ENCODE measurements at places on chromosomes 1 and 21.
A peak's percentile ranks its signal among the peaks of the same experiment; 100 is the strongest.

DNA sequence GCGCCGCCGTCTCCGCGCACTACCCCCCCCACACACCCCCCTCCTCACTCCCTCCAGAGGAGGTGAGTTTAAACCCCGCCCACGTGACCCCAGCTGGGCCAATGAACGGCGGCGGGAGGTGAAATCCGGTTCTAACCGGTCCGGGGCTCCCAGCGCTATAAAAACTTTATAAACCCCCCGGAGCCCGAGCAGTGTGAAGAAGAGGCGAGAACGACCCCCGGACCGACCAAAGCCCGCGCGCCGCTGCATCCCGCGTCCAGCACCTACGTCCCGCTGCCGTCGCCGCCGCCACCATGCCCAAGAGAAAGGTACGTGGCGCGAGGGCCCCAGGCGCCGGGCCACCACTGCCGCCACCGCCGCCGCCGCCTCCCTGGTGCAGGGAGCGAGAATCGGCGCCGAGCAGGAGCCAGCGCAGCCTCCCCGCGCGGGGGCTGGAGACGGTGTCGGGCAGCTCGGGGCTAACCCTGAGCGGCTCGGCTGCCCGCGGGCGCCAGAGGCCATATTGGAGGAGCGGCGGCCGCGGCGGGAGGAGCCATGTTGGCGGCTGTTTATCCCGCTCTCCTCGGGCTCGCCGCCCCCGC lies at the start of gene HMGN2:
Gene HMGN2 (plus strand): TSS at position 121 of the 581 bp plus-strand sequence. CDS start 173 bp downstream, at position 294.
- DNase-seq = peak; percentile 91
- H3K4me3 ChIP-seq = peak within 1 kb of the TSS; percentile 100
- no peaks in the 10 kb centered on the region for H3K27me3 ChIP-seq
- H3K27ac ChIP-seq = peak within 1 kb of the TSS; percentile 100
- H3K36me3 ChIP-seq = no peaks in the 10 kb centered on the region
- peaks cover 3% of the 10 kb centered on the region for H3K4me1 ChIP-seq

DNA sequence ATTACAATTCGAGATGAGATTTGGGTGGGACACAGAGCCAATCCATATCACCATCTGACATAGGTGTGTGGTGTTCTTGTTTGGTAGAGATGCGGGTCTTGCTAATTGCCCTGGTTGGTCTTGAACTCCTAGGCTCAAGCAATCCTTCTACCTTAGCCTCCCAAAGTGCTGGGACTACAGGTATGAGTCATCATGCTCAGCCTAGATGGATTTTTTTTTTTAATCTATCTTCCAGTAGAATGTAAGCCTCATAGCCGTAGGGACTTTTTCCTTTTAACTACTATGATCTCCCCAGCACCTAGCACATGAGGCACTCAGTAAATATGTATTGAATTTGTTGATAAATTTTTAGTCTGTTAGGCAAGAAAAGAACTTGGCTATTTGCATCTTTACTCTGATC lies 94.6 kb upstream of the TENT5C start:
- H3K4me1 ChIP-seq = no peaks in the 10 kb centered on the region
- H3K27ac ChIP-seq = no peak overlapping the region
- no peaks in the 10 kb centered on the region for H3K27me3 ChIP-seq
- H3K36me3 ChIP-seq = peaks cover 2% of the 10 kb centered on the region
- DNase-seq = no peak

- H3K4me1 ChIP-seq = peaks cover 8% of the 10 kb centered on the region
- DNase-seq = no peak
- H3K4me3 ChIP-seq = no peak overlapping the region
Observed at GRCh38 chr1:205563927-205564441, 59.5 kb downstream of the CDK18 start.

GRCh38 chr1:172220376-172220775 lies 200.1 kb upstream of the C1orf105 start:
- H3K4me1 ChIP-seq = no peaks in the 10 kb centered on the region
- H3K27ac ChIP-seq = no peak overlapping the region
- no peaks in the 10 kb centered on the region for H3K36me3 ChIP-seq
- H3K4me3 ChIP-seq = no peak overlapping the region
- no peak for DNase-seq

DNA sequence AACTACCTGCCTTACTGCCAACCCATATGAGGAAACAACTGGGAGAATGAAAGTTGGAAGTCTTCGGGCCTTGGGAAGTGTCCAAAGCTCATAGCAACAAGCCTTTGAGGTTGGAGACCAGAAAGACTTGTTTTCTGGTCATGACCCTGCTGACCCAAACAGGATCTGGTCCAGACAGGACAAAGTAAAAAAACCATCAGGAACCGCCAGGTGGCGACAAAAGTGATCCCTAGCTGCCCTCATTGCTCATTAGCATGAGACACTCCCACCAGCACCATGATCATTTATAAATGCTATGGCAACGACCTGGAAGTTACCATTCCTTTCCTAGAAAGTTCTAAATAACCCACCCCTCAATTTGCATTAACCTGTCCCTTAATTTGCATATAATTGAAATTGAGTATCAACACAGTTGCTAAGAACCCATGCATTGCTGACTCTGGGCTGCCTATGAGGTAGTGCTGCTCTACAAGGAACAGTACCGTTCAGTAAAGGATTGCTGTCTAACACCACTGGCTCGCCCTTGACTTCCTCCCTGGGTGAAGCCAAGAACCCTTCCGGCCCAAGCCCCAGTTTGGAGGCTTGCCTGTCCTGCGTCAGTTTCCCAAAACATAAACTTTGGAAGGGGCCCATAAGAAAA lies 89.0 kb downstream of the URB2 start:
- no peak for DNase-seq
- no peaks in the 10 kb centered on the region for H3K36me3 ChIP-seq
- H3K27ac ChIP-seq = no peak overlapping the region
- H3K4me1 ChIP-seq = no peaks in the 10 kb centered on the region
- no peaks in the 10 kb centered on the region for H3K27me3 ChIP-seq

DNA sequence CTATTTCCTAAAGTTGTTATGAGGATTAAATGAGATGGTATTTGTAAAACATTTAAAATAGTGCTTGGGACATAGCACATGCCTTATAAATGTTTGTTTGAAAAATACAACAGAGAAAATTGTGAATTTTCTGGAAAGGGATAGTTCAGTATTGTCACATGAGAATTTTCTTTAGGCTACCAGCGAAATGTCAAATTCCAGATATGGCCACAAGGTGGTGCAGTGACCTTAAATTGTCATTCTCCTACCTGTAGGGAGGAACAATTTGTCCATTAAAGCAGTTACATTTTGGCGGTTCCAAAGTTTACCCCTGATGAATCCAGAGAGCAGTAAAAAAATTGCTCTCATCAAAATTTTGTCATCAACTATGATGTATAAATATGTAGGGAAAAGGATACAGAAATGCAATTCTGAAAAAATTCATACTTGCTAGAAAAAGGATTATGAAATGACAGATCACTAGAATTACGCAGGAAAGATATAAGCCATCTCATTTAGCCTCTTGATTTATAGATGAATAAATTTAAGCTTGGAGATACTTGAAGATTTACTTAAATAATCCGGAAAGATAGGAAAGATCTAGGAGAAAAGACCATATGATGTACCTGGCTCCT lies 50.2 kb upstream of the TSHB start:
- peaks cover 10% of the 10 kb centered on the region for H3K27me3 ChIP-seq
- no peaks in the 10 kb centered on the region for H3K4me1 ChIP-seq
- H3K27ac ChIP-seq = no peak overlapping the region
- no peak overlapping the region for H3K4me3 ChIP-seq
- H3K36me3 ChIP-seq = no peaks in the 10 kb centered on the region
- peak; percentile 67 for DNase-seq

GRCh38 chr1:174964261-174964971 lies 35.3 kb upstream of the CACYBP start:
- peak overlapping the region; percentile 14 for H3K4me3 ChIP-seq
- H3K4me1 ChIP-seq = peaks cover 4% of the 10 kb centered on the region

DNA sequence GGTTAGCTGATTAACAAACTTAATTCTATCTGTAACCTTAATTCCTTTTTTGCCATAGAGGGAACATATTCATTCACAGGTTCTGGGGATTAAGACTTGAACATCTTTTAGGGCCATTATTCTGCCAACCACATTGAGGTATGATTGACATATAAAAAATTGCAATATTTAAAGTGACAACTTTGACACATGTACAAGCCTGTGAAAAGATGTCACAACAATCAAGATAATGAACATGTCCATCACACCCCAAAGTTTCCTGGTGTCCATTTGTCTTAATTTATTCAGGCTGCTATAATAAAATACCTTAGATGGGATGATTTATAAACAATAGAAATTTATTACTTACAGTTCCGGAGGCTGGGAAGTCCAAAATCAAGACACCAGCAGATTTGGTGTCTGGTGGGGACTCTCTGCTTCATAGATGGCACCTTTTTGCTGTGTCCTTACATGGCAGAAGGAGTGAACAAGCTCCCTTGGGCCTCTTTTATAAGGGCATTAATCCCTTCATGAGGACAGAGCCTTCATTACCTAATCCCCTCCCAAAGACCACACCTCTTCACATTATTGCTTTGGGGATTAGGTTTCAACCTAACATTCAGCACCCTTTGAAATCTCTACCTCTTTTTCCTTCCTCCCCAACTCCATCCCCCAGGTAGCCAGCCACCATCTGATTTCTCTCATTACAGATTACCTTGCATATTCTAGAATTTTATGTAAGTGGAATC lies 33.0 kb upstream of the TP53BP2 start:
- no peak overlapping the region for H3K4me3 ChIP-seq
- no peak for DNase-seq
- no peak overlapping the region for H3K27ac ChIP-seq
- no peaks in the 10 kb centered on the region for H3K36me3 ChIP-seq
- H3K27me3 ChIP-seq = no peaks in the 10 kb centered on the region
- no peaks in the 10 kb centered on the region for H3K4me1 ChIP-seq

- DNase-seq = peak; percentile 60
- peak overlapping the region; percentile 64 for H3K27ac ChIP-seq
- H3K27me3 ChIP-seq = no peaks in the 10 kb centered on the region
Observed at GRCh38 chr1:109880971-109881894, 29.4 kb upstream of the CSF1 start.

GRCh38 chr1:203251466-203251865 lies 22.0 kb upstream of the CHIT1 start:
- no peak overlapping the region for H3K4me3 ChIP-seq
- H3K27me3 ChIP-seq = no peaks in the 10 kb centered on the region
- H3K4me1 ChIP-seq = no peaks in the 10 kb centered on the region

GRCh38 chr1:160942926-160943325 lies 11.7 kb downstream of the ITLN2 start:
- no peak overlapping the region for H3K27ac ChIP-seq
- H3K27me3 ChIP-seq = no peaks in the 10 kb centered on the region
- H3K4me3 ChIP-seq = no peak overlapping the region
- DNase-seq = no peak

GRCh38 chr1:71193153-71193552 lies 112.3 kb upstream of the ZRANB2 start:
- no peak overlapping the region for H3K4me3 ChIP-seq
- no peaks in the 10 kb centered on the region for H3K36me3 ChIP-seq
- DNase-seq = no peak
- no peaks in the 10 kb centered on the region for H3K27me3 ChIP-seq
- H3K4me1 ChIP-seq = no peaks in the 10 kb centered on the region

DNA sequence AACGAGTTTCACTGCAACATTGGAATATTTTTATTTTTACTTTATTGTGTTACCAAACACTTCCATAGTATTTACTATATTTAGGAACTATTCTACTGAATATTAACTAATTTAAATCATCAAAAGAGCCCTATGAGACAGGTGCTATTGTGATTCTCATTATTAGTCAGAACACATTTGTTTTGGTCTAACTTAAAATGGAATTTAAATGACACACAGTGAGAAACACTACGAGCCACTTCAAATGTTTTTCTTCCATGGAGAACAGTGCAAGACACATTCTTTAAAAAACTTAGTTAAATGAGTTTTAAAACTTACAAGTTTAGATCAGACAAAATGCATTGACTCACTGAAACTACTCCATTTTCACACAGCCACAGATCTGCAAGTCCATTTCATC lies 6.6 kb upstream of the TRAF3IP3 start:
- H3K27ac ChIP-seq = no peak overlapping the region
- no peaks in the 10 kb centered on the region for H3K4me1 ChIP-seq
- DNase-seq = no peak

GRCh38 chr1:228272831-228273571 lies 65.2 kb downstream of the OBSCN start:
- no peak for DNase-seq
- no peaks in the 10 kb centered on the region for H3K4me1 ChIP-seq
- H3K27me3 ChIP-seq = no peaks in the 10 kb centered on the region
- no peak overlapping the region for H3K4me3 ChIP-seq

DNA sequence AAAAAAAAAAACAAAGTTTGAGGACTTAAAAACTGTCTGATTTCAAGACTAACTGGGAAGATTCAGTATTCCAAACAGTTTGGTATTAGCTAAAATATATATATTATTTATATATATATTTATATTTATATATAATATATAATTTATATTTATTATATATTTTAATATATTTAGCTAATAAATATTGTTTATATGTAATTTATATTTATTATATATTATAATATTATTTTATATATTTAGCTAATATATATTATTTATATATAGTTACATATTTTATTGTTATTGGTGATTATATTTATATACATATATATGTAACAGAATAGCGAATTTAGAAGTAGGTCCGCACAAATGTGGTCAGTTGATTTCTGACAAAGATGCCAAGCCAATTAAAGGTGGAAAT lies 480.2 kb upstream of the C1orf87 start:
- H3K27me3 ChIP-seq = no peaks in the 10 kb centered on the region
- no peaks in the 10 kb centered on the region for H3K4me1 ChIP-seq
- no peak for DNase-seq
- H3K4me3 ChIP-seq = no peak overlapping the region

DNA sequence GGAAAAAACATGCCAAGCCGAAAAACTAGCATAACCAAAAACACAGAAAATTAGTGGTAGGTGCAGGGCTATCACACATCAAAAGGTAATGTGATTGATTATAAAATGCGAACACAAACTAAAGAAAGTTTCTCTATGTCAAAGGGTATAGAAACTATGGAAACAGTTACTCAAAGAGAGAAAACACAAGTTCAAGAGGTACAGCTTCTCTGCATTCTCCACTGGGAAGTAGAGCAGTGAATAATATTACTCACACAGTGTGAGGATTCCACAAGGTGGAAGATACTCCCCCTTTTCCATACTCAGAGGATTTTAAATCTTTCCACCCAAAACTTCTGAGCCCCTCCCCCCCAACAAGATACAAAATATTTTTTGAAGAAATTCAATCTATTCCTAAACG lies 18.6 kb downstream of the AKT3 start:
- H3K36me3 ChIP-seq = no peaks in the 10 kb centered on the region
- H3K27ac ChIP-seq = no peak overlapping the region
- no peaks in the 10 kb centered on the region for H3K4me1 ChIP-seq
- no peaks in the 10 kb centered on the region for H3K27me3 ChIP-seq

DNA sequence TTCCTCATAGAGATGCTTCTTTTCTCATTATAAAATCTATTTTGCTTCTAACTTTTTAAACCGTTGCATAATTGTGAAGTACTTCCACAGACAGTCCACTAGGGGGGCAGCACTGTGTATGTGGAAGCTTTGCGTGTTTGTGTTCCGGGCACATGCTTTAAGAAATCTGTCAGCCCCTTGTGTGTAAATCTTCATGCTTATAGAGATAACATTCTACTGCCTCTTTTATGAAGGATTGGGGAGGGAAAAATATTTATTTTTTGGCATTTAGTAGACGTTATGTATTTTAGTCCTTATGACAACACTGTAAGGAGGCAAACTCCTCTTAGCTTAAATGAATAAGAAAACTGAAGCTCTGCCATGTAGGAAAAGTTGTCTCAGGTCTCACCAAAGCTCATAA lies 157.3 kb upstream of the PTGFR start:
- no peaks in the 10 kb centered on the region for H3K4me1 ChIP-seq
- peak; percentile 31 for DNase-seq
- no peaks in the 10 kb centered on the region for H3K36me3 ChIP-seq
- H3K27me3 ChIP-seq = no peaks in the 10 kb centered on the region
- no peak overlapping the region for H3K4me3 ChIP-seq
- peak overlapping the region; percentile 33 for H3K27ac ChIP-seq

Measured in uterus (tissue), 4 donors.